ENCODE measurements at places on chromosomes 3 and 15.
A peak's percentile ranks its signal among the peaks of the same experiment; 100 is the strongest.

GRCh38 chr3:121663171-121663847 is 2.6 kb upstream of the HCLS1 start:
- DNase-seq = no peak

DNA sequence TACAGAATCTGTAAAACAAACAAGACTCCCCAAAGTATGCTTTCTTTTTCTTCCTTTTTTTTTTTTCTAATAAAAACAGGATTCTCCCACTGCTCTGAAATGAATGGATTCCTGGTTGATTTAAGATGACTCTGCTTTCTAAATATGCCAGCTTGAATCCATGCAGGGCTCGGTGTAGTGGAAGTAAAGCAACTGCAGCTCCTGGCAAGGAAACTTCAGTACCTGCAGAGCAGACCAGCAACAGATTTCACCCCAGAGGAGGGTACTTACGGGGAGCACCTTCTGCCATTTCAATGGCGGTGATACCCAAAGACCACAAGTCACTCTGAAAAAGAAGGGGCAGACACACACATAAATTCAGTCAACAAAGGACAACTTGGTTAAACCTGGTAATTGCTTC is 150.5 kb upstream of the SLC2A2 start:
- no peak for DNase-seq

DNA sequence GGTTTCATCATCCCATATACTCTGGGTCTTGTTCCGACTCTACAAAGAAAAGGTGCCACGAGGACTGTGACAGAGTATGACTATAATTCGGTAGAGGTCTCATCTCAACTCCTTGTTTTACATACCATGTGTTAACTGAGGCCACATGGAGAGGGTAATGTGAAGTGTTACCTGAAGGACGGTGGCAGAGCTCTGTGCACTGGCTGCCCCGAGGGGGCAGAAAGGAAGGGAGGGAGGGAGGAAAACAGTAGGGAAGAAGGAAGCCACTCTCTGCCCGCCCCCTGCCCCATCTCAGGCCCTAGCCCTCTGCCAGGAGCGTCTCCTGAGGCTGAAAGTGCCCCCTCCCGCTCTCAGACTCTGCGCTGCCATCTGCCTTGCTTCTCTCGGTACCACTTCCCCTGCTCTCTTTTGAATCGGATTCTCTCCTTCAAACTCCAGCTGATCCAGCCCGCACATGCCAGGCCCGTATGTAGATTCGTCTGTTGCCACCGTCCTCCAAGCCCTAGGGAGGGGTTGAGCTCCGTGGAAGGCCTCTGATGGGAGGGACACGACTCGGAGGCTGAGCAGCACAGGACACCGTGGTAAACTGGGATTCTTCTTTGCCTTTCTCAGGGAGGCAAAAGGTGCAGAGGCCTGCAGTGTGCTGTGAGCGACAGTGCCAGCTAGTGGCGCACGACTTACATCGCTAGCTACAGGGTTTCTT is 70.5 kb upstream of the ATP10A start:
- DNase-seq = peak; percentile 77

- DNase-seq = no peak
These were observed 5.1 kb downstream of the APBA2 start for GRCh38 chr15:28890711-28891495.

- no peak for DNase-seq
These were observed 29.7 kb upstream of the POLG start for GRCh38 chr15:89364341-89364740.

- DNase-seq = no peak
These were observed 49.0 kb upstream of the OSBPL11 start for GRCh38 chr3:125644036-125645005.

DNA sequence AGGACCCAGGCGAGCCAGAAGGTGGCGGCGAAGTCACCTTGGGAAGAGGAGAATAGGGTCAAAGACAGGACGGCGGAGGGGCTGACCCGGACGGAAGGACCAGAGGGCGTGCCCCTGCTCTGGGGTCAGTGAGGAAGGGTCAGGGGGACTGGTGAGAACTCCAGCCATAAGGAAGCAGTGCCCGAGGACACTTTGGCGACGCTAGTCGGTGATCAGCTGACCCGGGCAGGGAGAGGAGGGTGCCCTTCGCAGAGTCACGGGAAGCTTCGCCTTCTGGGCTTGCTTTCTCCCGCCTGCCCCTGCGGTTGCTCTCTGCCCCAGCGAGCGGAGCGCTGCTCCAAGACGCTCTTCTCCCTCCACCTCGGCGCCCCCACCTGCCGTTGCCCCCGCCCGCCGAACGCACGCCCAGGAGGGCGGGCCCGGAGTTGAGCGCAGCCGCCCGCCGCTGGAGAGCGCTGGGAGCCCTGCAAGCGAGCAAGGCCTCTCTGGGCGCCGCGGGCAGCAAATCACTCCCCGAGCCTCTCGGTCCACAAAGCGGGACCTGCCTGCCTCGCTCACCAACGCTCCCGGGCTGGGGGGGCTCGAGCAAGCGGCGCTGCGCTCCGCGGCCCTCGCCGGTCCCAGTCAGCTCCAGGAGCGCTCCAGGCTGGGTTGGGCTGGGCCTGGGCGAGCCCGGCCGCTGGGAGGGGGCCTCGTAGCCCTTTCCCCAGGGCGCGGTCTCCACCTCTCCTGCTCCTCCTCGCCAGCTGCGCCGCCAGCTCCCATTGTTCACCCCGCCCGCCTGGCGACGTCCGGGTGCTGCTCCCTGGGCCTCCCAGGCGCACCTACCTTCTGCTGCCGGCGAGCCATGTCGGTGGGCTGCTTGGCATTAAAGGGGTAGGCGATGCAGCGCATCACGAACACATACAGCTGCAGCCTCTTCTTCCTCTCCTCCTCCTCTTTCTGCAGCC is 1.2 kb downstream of the CADPS start:
- no peak for DNase-seq

DNA sequence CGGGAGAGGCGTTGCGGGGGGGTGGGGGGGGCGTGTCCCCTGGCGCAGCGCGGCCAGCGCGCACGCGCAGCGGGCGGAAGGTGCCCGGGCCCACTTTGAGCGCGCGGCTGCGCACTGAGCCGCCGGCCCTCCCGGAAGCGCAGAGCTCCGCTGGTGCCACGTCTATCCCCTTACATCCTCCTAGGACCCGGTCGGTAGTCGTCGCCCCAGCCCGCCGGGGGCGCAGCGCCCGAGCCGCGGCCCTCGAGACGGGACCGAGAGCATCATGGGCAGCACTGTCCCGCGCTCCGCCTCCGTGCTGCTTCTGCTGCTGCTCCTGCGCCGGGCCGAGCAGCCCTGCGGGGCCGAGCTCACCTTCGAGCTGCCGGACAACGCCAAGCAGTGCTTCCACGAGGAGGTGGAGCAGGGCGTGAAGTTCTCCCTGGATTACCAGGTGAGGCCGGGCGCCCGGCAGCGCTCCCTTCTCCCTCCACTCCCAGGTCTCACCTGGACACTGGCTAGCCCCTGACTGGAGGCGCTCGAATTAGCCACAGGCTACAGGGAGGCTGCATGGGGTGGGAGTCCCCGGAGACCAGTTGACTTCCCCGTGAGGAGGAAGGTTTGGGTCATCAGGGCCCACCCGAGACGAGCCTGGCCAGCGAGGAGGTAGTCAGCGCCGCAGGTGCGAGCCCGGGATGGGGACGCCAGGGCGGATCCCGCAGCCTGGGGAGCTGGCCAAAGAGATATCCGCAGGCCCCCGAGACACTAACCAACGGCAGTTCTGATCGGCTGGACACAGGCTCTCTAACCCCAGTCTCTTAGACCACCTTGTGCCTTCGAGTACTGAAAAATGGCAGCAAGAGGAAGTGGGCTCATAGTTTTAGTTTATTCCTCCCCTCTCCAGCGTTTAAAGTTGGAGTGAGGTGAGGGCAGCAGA is at the start of gene TMED3:
TSS of gene TMED3 (plus strand) at position 128 of the 916 bp plus-strand sequence. CDS start at position 266, 138 bp downstream.
- DNase-seq = peak; percentile 86

- DNase-seq = no peak
These were observed 22.3 kb downstream of the PPP4R2 start for GRCh38 chr3:73018790-73019441.

DNA sequence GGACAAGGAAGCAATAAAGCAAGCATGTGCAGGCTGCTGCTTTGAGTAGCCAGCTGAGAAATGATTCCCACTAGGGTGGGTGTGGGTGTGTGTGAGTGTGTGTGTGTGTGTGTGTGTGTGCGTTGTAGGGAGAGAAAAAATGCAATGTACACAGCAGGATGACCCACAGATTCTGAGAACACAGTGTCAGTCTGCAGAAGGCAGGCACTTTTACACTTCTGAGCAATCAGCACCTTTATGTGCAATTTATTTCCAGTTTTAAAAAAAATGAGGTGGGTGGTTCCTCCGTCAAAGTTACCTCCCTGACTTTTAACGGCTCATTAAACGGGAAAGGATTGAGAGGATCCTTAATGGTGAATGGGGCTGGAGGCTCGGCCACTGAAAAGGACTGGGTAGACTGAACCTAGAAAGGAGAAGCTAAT is 38.5 kb upstream of the LIPC start:
- DNase-seq = no peak

GRCh38 chr3:37963016-37963415 is 27.6 kb upstream of the VILL start:
- DNase-seq = no peak

- no peak for DNase-seq
These were observed 27.7 kb downstream of the ALDH1A2 start for GRCh38 chr15:58037723-58038301.

DNA sequence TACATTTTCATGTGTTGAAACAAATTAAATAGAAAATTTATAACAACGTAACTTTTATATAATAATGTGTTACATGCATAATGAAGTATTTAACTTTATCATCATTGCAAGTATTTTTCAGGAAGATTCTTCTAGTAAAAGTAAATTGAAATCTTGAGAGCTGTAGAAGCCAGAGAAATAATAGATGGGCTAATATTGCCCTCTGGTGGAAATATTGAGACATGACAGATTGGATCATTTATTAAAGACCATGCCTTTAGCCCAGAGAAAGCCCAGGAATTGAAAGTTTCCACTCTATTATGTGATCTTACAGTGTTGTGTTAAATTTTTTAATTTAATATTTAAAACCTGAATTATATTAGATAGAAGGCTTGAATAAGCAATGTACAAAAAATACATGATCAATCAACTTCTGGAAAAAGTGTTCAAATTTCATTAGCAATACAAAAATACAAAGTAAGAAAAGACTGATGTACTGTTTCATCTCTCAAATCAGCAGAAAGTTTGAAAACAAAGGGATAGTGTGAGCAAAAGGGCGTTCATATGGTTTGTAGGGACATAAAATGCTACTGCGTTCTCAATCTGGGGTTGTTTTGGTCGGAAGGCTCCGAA is 52.7 kb upstream of the SPTSSB start:
- no peak for DNase-seq

DNA sequence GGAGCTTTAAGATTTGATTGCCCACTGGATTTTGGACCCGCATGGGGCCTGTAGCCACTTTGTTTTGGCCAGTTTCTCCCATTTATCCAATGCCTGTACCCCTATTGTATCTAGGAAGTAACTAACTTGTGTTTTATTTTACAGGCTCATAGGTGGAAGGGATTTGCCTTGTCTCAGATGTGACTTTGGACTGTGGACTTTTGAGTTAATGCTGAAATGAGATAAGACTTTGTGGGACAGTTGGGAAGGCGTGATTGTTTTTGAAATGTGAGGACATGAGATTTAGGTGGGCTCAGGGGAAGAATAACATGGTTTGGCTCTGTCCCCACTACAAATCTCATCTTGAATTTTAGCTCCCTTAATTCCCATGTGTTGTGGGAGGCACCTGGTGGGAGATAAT is 30.7 kb upstream of the NECTIN3 start:
- no peak for DNase-seq

- peak; percentile 98 for DNase-seq
These were observed at the start of the genes BTD and HACL1 for GRCh38 chr3:15601399-15602145. Gene BTD (plus strand): TSS chr3:15601745. CDS start chr3:15635440, 33,695 bp downstream. Gene HACL1 (minus strand): TSS chr3:15601569. CDS start chr3:15601463, 106 bp downstream.

DNA sequence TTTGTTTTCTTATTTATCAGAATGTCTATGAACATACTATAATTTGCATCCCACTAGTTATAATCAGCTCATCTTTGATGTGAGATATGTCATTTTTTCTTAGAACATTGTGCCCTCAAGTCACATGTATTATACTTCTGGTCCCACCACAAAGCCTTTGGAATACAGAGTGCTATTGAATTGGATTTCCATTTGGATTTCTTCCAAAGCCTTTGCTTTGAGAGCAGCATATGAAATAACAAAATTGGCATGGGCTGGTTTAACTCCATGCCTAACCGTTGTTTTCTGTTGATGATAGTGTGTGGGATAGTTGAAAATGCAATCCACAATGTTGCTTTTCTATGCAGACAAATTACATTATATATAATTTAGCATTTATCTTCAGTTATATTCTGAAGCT is 284.5 kb upstream of the PLSCR5 start:
- no peak for DNase-seq

DNA sequence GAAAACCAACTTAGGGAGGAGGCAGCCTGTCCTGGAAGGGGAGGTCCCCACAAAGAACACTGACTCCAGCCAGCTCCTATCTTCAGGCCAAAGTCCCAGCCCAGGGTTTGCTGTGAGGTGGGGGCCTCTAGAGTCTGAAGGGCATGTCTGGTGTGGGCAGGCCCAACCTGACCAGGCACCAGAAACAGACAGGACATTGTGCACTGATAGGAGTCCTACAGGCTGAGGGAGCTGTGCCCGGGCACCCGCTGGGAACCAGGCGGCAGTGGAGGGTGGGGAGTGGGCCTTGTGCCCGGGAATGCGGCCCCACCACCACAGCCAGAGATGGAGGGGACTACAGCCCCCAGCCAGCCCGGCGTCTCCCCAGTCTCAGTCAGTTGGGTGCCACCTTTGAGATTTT is 161.4 kb downstream of the WNT7A start:
- DNase-seq = peak; percentile 45

- DNase-seq = no peak
These were observed 447 bp upstream of the SHQ1 start for GRCh38 chr3:72848703-72849081.

- DNase-seq = no peak
These were observed 334.7 kb downstream of the NLGN1 start for GRCh38 chr3:173732237-173732636.

- peak; percentile 25 for DNase-seq
These were observed 226.0 kb downstream of the SNRPN start for GRCh38 chr15:25180606-25181292.

DNA sequence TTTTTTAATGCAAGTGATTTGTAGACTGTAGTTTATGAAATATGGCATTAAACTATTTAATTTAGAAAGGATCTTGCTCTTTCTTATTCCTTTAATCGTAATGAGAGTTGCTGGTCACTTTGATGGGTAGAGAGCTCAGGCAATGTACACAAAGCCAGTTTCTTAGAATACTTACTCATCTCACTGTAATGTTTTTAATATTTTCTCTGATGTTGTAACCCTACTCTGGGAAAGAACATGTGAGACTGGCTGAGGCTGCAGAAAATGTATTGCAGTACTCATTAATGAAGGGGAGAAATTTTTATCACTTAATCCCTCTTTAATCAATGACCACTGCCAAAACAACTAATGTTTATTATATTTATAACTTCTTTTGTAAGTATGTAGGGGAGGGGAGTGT is 479.4 kb upstream of the KCNMB2 start:
- no peak for DNase-seq

DNA sequence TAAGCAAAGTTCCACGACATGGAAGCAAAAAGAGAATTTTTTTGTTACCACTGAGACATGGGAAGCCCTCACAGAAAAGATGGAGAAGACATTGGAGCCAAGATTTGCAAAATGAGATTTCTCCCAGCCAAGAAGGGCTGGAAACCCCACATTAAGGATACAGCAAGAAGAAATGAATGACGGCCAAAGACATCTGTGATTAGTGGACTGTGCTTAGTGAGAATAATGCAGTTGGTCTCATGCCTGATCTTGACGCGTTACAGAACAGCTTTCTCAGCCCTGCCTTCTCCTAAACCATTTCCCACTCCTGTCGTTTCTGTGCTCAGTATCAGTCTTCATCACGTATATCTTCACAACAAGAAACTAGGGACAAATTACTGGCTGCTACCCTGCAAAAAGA is 45.8 kb upstream of the ARRDC4 start:
- no peak for DNase-seq
